ENCODE measurements at places on chromosomes 5 and 9. TPM values are rescaled to one million over a fixed set of nuclear protein-coding genes. Genes with fewer than 3 reads are reported as not detected.

GRCh38 chr9:6930827-6931226, 173.1 kb downstream of the KDM4C start:
- no peaks in the 10 kb centered on the region for H3K36me3 ChIP-seq
- no peaks in the 10 kb centered on the region for H3K27me3 ChIP-seq
- no peak overlapping the region for H3K27ac ChIP-seq
- H3K4me1 ChIP-seq: no peaks in the 10 kb centered on the region

Gene MEF2C
- 17.5 TPM for total RNA-seq

DNA sequence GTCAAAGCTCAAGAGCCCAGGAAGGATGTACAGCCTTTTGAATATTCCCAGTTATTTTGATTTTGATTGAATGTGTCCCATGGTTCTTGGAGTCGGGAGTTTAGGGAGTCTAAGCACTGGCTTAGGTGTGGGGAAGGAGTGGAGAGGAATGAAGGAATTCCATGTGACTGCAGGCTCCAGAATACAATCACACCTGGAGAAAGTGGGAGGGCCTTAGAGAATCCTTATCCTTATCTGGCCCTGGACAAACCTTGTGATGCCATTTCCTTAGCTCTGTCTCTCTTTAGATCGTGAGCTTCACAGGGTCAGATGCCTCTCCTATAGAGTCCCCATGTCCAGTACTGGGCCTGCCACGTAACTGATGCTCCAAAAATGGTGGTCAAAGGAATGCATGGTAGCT, 4.2 kb upstream of the EEIG1 start:
- no peaks in the 10 kb centered on the region for H3K36me3 ChIP-seq
- H3K4me3 ChIP-seq: no peak overlapping the region
- H3K27me3 ChIP-seq: no peaks in the 10 kb centered on the region
- peaks cover 5% of the 10 kb centered on the region for H3K4me1 ChIP-seq
- H3K27ac ChIP-seq: no peak overlapping the region

DNA sequence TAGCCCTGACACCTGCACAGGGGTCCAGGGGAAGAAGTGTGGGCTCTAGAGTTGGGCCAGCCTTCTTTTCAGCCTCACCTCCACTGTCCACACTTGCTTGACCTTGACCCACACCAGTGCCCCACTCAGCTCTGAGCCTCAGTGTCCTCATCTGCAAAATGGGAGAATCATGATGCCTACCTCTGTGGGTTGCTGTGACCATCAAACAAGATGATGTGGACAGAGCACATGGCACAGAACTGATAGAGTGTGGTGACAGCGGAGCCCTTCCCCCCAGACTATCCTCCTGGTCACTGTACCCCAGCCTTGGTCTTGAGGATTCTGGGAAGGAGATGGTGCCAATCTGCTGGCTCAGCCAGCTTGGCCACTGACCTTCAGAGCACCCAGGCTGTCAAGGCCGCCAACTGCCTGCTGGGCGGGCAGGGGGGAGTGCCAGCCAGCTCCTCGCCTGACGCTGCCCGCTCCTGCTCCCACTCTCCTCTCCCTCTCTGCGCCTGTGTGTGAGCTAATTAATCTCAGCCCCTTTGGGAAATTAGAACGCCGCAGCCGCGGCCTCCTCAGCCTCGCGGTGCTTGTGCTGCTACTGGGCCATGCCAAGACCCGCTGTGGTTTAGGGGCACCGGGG, 16.7 kb downstream of the CXXC5 start:
- H3K27ac ChIP-seq: peak overlapping the region; percentile 59
- H3K36me3 ChIP-seq: no peaks in the 10 kb centered on the region
- H3K4me1 ChIP-seq: peaks cover 99% of the 10 kb centered on the region
- no peaks in the 10 kb centered on the region for H3K27me3 ChIP-seq

- H3K4me3 ChIP-seq: no peak overlapping the region
- no peak overlapping the region for H3K27ac ChIP-seq
- DNase-seq: no peak
- H3K4me1 ChIP-seq: no peaks in the 10 kb centered on the region
- no peaks in the 10 kb centered on the region for H3K27me3 ChIP-seq
- no peaks in the 10 kb centered on the region for H3K36me3 ChIP-seq
These were observed 30.3 kb downstream of the FGF1 start for GRCh38 chr5:142655339-142656267.

GRCh38 chr5:127950707-127951391, 132.7 kb upstream of the SLC12A2 start:
- DNase-seq: no peak
- H3K27me3 ChIP-seq: no peaks in the 10 kb centered on the region
- H3K36me3 ChIP-seq: no peaks in the 10 kb centered on the region
- H3K4me3 ChIP-seq: no peak overlapping the region
- no peak overlapping the region for H3K27ac ChIP-seq

- peak within 1 kb of the TSS; percentile 84 for H3K4me3 ChIP-seq
- H3K4me1 ChIP-seq: peaks cover 13% of the 10 kb centered on the region
- peak within 1 kb of the TSS; percentile 98 for H3K27ac ChIP-seq
- H3K36me3 ChIP-seq: no peaks in the 10 kb centered on the region
- no peaks in the 10 kb centered on the region for H3K27me3 ChIP-seq
These were observed at the start of gene ZNF367 for GRCh38 chr9:96418083-96418919. ZNF367 (minus strand) TSS chr9:96418370; CDS start chr9:96418032, 338 bp downstream.

DNA sequence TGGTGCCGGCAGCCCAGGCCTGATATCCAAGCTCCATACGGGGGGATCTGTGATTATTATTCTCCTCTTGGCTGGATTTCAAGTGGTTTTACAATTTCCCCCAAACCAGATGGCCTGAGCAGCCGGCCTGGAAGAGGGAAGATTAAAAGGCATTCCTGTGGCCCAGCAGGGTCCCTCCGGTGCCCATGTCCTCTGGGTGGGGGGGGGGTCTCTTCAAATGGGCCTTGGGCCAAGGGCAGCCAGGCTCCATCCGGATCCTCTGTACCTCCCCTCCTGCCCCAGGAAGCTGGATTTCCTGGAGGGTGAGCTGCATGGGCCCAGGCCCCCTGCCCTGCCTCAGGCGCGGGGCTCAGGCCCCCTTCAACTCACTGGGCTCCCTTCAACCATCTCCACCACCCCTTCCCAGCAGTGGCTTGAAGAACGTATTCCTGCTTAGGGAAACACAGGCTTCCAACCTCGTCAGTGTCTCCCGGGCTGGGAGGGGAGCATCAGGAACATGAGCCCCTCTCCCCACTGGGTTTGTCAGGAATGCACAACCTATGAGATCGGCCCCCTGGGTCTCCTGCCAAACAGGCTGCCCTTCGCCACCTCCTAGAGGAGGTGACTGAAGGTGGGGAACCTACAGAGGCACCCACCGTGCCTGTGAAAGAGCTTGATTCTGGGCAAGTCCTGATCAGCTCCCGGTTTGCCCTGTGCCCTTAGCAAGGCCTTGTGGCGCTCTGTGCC, 62.9 kb upstream of the ORM1 start:
- no peak overlapping the region for H3K27ac ChIP-seq
- no peaks in the 10 kb centered on the region for H3K4me1 ChIP-seq
- no peak for DNase-seq
- no peaks in the 10 kb centered on the region for H3K27me3 ChIP-seq
- no peaks in the 10 kb centered on the region for H3K36me3 ChIP-seq
- H3K4me3 ChIP-seq: no peak overlapping the region

GRCh38 chr5:137596941-137597340, 97.8 kb upstream of the SPOCK1 start:
- no peaks in the 10 kb centered on the region for H3K36me3 ChIP-seq
- peaks cover 33% of the 10 kb centered on the region for H3K27me3 ChIP-seq
- no peaks in the 10 kb centered on the region for H3K4me1 ChIP-seq
- no peak for DNase-seq
- H3K27ac ChIP-seq: no peak overlapping the region

DNA sequence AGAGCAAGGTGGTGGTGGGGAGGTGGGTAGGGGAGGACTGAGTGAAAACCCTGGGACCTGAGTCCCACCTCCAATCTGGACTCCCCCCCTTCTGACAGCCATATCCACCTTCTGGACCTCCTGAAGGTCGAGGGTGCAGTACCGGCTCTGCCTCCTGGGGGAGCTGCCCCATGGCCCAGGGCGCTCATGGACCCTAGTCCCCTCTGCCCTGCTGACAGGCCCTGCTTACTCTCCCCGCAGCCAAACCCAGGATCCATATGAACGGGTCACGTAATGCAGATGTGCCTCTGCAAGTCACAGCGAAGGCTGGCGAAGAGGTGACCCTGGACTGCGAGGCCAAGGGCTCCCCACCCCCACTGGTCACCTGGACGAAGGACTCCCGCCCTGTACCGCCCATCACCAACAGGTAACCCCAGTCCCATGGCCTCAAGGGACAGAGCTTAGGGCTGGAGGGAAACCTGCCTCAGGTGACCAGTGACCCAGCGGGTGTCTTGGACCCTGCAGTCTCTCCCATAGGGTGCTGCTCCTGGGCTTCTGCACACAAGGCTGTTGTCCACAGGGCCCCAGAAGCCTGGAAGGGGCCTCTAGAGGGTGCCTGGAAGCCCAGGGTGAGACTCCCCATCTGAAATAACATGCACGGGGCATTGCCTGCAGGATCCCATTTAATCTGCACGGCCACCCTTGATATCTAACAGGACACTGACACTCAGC, 61.7 kb downstream of the HMCN2 start:
- H3K27ac ChIP-seq: peak overlapping the region; percentile 73
- H3K36me3 ChIP-seq: no peaks in the 10 kb centered on the region
- DNase-seq: no peak
- H3K4me1 ChIP-seq: peaks cover 8% of the 10 kb centered on the region
- H3K4me3 ChIP-seq: no peak overlapping the region

Gene THBS4
- 4.7 TPM for total RNA-seq

Gene AMBP
- total RNA-seq: 2.5 TPM

DNA sequence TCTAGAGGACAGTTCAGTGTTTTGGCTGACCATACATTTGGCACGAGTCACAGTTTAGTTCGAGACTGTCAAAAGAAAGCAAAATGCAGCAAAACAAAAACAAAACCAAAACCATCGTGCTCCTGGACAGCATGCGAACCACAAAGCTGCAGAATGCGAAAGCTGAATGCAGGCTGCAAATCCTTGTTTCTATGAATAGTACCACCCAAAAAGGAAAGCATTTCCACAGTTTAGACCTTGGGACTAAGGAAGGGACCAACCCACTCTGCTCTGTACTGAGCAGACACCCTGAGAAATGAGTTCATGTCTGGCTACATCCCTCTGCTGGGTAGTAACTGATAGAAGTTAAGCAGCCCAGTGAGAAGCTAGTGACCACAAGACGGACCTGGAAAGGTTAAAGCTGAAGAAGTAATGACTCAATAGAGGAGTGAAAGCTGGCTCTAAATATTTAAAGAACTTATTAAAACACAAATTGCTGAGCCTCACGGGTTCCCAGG, 3.9 kb downstream of the GCNT4 start:
- peaks cover 7% of the 10 kb centered on the region for H3K4me1 ChIP-seq
- no peaks in the 10 kb centered on the region for H3K36me3 ChIP-seq
- DNase-seq: no peak
- peaks cover 10% of the 10 kb centered on the region for H3K27me3 ChIP-seq

- no peaks in the 10 kb centered on the region for H3K36me3 ChIP-seq
- no peak for DNase-seq
- peak overlapping the region; percentile 73 for H3K27ac ChIP-seq
- H3K4me1 ChIP-seq: peaks cover 25% of the 10 kb centered on the region
These were observed 201.7 kb downstream of the EFNA5 start for GRCh38 chr5:107469064-107469463.

Gene CER1
- not detected for total RNA-seq

- DNase-seq: no peak
- no peaks in the 10 kb centered on the region for H3K4me1 ChIP-seq
- no peak overlapping the region for H3K4me3 ChIP-seq
- H3K27me3 ChIP-seq: no peaks in the 10 kb centered on the region
- H3K36me3 ChIP-seq: no peaks in the 10 kb centered on the region
- H3K27ac ChIP-seq: no peak overlapping the region
These were observed 917.0 kb downstream of the CDH9 start for GRCh38 chr5:26121338-26121737.

Data from esophagus squamous epithelium (tissue), 5 donors.